ENCODE measurements at places on chromosomes 11 and 22.
A peak's percentile ranks its signal among the peaks of the same experiment; 100 is the strongest.

DNA sequence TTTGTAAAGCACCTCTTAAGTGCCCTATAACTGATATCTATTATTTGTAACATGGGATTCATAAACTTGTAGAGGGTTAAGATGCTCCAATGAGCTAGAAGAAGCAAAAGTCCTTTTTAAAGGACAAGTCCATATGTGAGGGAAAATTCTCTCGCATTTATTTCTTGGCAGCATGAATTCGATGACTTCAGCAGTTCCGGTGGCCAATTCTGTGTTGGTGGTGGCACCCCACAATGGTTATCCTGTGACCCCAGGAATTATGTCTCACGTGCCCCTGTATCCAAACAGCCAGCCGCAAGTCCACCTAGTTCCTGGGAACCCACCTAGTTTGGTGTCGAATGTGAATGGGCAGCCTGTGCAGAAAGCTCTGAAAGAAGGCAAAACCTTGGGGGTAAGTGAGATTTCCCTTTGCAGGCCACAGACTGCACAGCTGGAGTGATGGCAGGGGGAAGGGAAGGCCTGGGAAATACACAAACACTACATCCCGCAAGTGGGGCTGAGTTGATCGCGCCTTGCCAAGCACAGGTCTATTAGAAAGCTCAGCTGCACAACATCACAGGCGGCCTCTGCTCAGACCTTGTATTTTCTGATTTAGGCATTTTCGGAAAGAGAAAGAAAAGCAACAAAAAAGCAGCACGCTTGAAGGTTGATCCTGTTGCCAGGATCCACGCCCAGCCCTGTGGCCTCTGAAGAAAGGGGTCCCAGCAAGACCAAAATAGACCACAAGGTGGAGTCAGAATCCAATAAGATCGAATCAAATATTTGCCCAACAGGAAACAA lies 1.5 kb downstream of the MS4A8 start:
- no peak for DNase-seq

DNA sequence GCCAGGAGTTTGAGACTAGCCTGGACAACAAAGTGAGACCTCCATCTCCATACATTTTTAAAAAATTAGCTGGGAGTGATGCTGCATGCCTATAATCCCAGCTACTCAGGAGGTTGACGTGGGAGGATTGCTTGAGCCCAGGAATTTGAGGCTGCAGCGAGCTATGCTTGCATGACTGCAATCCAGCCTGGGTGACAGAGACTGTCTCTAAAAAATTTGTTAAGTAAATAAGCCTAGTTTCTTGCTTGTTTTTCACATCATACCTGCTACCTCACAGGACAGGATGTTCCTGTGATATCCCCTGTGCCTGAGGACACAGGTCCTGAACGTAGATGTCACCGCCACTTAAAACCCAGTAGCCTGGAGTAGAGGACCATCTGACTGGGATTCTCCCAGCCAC lies 348.6 kb downstream of the MN1 start:
- DNase-seq: no peak

GRCh38 chr11:134409552-134410429 lies 2.3 kb downstream of the B3GAT1 start:
- no peak for DNase-seq

- DNase-seq: peak; percentile 60
These were observed 136.3 kb downstream of the ARHGAP42 start for GRCh38 chr11:100823360-100823759.

DNA sequence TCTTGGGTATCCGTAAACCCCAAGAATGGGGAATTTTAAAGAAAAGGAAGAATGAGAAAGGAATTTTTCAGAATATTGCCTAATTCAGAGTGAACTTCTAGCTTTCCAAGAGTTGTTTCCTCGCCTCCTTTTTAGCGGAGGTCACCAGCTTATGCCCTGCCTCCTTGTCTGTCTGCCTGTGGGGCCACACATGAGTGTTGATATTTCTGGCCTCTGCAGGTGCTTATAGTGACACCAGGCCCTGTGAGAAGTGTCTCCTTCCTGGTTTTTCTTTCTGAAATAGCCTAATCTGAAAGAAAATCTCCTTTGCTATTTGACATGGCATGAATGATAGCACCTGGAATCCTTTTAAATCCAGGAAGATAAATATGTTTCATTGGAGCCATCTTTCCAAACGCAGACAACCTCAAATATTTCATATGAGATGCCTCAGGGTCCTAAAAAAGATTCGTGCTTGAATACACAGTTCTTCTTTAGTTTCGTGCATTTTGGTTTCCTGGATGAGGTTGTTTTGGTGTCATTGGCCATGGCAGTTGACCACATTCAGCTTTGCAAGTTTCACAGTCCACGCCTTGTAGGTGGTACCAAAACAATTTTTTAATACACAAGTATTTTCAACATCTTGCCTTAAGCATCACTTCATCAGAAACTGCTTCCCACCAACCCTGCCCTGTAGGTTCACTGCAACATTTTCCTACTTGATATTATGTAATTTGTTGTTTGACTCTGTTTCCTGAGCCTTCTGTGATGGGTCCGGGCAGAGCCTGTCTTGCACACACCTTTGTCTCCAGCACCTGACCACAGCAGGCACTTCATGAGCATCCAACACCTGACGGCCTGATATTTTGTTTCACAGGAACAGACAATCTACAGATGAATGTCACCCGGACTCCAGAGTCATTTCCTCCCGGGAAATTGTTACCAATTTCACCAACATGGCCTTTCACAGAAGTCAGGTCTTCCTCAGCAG lies 159.4 kb downstream of the C11orf91 start:
- no peak for DNase-seq

DNA sequence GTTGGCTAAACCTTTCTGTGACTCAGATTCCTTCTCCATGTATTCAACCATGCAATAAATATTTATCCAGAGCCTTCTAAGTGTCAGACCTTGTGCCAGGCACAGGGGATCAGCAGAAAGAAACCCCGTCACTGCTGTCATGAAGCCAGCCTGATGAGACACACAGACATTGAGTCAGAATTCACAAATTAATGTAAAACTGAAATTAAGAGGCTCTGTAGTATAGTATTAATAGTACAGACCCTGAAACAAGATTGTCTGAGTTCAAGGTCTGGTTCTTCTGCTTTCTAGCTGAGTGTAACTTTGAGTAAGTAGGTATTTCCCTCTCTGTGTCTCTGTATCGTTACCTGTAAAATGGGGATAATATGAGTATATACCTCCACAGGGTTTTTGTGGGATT lies 46.9 kb downstream of the ME3 start:
- no peak for DNase-seq

GRCh38 chr11:70651031-70651430 lies 252.7 kb downstream of the CTTN start:
- no peak for DNase-seq

- DNase-seq: no peak
These were observed 30.7 kb upstream of the RBX1 start for GRCh38 chr22:40920526-40920925.

DNA sequence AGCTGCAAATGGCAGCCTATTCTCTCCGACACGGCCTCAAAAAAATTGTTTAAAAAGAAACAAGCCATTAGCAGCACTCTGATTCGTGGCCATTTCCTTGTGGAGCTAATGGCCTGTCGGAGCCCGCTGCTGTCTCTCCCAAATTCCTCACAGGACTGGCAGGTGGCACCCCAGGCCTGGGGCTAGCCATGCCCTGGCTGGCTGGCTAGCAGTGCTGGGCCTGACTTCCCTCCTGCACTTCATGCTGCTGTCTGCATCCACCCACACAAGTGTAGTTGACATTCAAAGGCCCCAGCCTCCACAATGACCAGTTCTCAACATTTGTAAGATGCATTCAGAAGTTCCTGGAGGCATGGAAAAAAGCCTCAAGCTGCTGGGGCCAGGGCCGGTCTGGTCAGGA lies 61.5 kb downstream of the SMCO4 start:
- DNase-seq: no peak

DNA sequence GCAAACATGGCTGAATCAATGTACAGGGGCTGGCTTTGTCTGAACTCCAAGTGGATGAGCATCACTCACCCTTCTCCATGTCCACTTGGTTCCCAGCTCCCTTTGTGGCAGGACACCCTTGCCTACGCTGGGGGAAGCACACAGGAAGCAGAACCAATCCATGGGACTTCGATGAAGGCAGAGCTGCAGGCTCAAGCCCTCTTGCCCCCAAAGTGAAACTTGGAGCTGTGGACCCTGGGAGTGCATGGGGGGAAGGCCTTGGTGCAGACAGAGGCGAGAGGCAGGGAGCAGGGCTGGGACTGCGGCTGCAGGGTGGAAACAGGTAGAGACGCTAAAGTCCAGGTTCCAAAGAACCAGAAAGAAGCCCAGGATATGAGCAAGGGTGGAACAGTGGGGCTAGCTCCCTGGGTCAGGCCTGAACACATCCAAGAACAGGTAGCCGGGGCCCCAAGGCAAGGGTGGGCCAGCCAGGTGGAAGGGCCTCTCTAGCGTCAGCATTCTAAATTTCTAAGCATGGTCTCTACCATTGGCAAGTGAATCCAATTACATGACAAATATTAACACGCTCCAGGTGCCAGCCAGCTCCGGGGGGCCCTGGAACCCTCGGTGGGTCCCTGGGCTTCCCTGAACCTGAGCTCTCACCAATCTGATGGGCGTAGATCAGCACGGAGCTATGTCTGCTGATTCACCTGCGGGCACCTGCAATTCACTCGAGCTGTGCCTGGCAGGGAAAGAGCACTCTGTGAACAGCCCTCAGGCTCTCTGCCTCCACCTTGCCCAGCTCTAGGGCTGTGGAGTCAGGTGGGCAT lies 532.8 kb downstream of the BRD1 start:
- DNase-seq: no peak

DNA sequence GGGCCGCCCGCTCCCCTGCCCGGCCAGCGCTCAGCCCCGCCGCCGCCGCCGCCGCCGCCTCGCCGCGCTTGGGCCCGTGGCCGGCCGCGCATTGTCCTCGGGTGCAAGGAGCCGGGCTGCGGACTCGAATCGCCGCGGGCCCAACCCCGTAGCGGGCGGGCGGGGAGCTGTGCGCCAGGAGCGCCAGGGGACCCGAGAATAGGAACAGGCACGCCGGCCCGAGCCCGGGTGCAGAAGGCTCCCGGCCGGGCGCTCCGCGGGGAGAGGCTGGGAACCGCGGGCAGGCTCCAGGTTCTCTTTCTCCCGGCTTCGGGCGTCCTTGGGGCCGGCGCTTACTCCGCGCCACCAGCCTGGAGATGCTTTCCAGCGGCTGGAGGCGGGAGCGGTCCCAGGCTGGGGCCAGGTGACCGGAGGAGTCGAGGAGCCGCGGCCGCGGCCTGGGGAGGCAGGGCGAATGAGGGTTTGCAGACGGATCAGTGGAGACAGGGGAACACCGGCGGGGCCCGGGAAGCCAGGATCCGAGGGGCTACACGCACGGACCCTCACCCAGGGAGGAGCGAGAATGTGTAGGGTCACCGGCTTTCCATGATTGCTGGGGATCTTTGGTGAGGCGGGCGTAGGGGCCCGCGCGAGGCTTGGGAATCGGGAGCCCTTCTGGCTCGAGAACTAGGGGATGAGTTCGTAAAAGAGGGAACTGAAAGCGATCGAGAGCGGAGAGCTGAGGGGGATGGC lies 726 bp downstream of the PKNOX2 start:
- DNase-seq: no peak

- DNase-seq: no peak
These were observed 67.7 kb downstream of the NXPE2 start for GRCh38 chr11:114746013-114746412.

GRCh38 chr22:46823654-46824053 lies 61.2 kb downstream of the TBC1D22A start:
- DNase-seq: no peak

DNA sequence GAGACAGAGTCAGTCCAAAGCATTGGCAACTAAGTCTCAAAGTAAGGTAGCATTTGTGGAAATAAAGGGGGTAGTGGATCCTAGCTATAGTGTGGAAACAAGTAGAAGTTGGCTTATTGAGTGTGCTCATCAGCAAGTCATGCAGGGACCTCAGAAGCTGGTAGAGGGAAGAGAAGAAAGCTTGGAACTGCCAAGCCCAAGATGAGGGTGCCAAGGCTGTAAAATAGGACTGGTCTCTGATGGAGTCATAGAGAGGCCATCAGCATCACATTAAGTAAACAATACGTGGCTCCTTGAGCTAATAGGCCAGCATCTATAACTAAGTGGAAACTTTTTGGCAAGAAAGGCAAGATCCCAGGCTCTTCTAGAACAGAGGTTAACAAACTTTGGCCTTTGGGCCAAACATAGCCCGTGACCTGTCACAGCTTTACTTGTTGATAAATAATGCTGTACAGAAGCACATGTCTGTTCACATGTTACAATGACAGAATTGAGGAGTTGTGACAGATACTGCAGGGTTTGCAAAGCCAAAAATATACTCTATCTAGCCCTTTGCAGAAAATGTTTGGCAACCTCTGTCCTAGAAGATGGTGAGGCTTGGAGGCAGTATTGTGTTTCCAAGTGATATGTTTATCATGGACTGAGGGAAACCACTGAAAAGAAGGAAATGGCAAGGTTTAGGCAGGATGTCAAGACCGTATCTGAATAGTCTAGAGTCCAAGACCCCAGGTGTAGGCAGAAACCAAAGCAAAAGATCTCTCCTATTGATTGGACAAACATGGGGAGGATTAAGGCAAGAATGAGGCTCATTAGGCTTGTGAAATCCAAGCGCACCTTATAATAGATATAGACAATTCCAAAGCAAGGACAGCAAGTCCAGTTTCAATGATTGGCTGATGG lies 62.5 kb upstream of the CD44 start:
- no peak for DNase-seq
